Stimulated activated CD4-positive, alpha-beta T cell treated with anti-CD3 and anti-CD28 coated beads, TNF-alpha, amount 100 ng/mL, for 24 hours (primary cell): ENCODE measurements at places on chromosomes 2 and 18.

DNA sequence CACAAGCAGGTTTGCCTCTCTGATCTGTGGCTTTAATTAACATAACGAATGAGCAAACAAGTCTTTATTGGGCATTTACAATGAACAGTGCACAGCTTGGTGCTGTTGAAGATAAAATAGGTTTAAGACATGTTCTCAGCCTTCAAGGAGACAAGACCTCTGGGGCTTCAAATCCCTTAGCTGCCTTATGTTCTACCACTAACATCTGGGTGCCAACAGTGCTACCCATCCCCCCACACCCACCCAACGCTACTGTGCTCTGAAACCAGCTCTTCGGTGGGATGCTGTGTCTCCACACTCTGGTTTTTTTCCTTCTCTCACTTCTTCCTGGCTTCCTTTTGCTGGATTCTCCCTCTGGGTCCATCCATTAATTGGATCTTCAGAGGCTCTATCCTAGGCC is 14.1 kb upstream of the B3GNT2 start:
- DNase-seq: no peak

GRCh38 chr2:146771531-146771930 is 1073.3 kb upstream of the ACVR2A start:
- no peak for DNase-seq

DNA sequence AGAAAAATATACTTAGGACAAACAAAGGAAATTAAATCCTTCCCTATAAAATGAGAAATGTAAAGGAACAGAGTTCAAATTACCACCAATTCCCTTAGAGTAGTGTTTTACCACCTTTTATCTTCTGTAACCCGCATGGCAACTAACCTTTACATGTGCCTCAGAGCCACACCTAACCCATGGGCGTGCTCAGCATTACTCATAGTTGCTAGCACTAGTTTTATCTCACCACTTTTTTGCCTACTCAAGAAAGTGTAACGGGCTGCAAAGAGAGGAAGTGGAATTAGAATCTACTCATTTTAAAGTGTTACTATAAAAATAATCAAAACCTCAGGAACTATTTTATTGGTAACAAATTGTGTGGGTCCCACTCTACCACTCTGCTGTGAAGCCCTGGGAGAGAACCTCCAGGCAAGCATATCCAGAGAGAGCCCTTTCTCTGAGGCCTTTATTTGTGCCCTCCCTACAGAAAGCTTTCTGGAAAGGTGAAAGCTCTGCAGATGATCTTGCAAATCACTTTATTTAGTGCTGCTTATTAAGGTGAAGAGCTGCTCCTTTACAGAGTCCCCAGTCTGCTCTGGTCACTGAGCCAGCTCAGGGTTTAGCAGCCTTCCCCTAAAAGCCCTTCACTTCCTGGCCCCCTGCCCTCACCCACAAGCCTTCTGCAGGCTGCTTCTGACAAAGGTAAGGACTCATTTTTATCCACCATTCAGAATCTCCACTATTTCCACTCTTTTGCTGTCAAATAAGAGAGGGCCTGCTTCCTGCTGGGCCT is 98.8 kb downstream of the TRABD2A start:
- DNase-seq: peak; percentile 50

DNA sequence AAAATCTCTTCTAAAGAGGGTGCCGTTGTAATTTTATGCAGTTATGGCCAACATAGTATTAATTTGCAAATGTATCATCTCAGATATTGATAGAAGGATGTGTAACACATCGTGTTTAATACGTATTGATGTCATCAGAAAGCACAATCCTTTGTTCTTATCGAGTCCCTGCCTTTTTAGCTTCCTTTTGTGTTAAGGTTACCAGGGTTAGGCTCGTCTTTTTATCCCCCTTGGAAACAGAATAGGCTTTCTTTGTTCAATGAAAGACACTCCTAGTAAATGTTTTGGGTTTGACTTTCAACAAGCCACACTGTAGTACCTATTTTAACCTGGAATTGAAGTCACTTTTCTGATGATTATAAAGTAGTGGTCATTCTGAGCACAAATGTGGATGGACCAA is 136.2 kb downstream of the WDR7 start:
- DNase-seq: no peak

- no peak for DNase-seq
These were observed 154.8 kb downstream of the MBP start for GRCh38 chr18:76977684-76978232.

DNA sequence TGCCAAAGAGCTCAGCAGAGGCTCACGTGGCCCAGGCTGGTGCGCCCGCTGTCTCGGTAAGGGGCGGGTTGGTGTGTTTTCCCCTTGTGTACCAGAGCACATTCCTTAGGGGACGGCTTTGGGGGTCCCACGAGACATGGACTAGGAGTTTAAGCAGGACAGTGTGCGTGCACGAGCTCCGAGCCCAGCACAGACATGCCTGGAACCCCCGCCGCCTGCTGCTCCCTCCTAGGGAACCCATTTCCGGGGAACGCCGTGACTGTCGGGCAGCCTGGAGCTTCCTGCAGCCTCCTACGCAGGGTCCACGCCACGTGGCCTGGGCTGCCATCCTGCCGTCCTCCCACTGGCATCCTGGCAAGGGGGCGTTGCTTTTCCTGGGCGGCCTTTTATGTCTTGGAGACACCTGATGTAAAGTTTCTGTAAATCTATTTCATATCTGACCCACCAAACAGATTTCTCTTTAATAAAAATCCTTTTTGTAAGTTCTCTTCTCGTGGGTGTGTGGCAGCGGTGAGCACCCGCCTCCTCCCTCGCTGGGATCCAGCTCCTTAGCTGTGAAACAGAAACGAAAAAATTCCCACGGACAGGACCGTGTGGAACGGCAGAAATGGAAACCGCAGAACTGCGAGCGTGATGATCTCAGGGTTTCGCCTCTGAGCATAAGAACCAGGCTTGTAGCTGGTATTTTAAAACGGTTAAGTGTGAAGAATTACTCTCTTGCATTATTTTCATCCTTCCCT is 43.5 kb upstream of the KCNG2 start:
- DNase-seq: no peak

DNA sequence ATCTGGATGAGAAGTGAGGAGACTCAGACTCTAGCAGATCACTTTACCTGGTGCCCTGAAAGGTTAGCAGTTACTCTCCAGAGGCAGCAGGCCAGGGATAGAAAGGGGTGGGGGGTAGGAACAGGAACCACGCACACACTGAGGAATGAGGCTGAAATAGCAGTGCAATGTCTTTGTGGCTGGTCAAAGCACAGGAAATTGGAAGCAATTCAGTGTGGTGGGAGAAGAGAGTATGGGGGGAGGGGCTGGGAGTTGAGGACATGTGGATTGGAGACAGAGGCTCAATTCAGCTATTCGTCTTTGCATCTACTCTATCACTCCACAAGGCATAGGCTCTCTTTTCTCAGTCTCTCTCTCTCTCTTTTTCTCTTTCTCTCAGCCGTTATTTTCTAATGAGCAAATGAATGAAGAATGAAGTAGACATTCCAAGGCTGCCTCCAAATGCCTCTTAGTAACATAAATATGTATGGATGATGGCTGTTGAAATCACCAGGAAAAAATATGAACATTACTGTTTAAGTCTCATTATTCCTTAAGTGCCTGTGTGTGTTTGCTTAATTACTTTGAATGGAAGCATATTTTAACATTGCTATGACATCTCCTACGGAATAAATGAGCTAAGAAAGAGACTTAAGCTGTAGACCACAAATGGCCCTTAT is 979.4 kb downstream of the TSN start:
- no peak for DNase-seq

- no peak for DNase-seq
These were observed 237.9 kb downstream of the BABAM2 start for GRCh38 chr2:28128281-28128950.

GRCh38 chr2:121228521-121228920 is 56.5 kb downstream of the TFCP2L1 start:
- no peak for DNase-seq

- DNase-seq: no peak
These were observed 2.3 kb downstream of the PIKFYVE start for GRCh38 chr2:208268156-208268952.

DNA sequence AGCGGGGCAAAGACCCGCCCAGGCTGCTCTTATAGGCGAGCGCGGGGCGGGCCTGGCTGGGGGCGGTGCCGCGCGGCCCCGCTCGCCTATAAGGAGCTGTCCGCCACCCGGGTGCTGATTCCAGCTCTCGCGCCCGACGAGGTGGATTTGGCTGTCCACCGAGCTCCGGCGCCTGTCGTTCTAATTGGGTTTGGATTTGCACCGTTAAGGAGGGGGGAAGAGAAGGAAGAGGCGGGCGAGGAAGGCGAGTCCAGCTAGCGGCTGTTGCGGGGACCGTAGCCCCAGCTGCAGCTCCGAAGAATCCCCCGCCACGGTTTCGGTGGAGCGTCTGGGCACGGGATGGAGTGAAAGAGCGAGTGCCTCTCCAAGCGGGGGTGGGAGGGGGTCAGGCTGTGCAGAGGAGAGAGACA is at the start of gene CNTNAP5:
CNTNAP5 (plus strand) TSS at position 117 of the 410 bp plus-strand sequence. CDS start 364 bp downstream, outside the sequence.
- no peak for DNase-seq

- no peak for DNase-seq
These were observed 202.5 kb upstream of the RBMS1 start for GRCh38 chr2:160696087-160696452.

GRCh38 chr2:9112079-9112721 is 94.4 kb upstream of the ASAP2 start:
- DNase-seq: no peak

DNA sequence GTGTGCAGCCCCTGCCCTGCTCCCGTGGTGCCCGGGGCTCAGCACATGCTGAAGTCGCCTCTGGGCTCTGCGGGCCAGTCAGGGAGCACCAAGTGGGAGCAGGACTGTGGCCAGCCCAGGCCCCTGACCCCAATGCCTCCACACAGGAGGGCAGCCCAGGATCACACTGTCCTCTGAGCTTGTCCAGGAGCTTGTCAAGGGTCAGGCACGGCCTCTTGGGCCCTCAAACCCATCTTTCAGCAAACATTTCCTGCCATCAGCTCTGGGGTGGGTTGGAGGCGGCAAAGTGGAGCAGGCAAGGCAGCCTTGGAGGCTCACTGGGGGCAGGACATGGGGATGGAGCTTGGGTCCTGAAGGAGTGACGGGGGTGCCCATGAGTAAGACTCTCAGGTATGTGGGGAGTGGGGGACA is 10.3 kb downstream of the SNED1 start:
- DNase-seq: no peak

DNA sequence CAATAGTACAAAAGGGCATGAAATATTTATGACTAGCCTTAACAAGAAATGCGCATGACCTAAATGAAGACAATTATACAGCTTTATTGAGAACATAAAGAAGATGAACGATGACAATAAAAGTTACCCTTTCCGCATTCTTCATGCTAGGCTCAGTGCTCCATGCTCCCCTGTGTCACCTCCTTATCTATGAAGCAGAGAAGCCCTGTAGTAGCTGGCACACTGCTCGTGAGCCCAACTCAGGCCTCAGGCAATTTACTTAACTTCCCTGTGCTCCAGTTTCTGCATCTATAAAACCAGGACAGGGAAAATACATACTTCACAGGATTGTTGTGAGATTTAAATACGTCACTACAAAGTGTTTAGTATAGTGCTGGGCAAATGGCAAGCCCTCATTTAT is 34.5 kb upstream of the NABP1 start:
- no peak for DNase-seq

DNA sequence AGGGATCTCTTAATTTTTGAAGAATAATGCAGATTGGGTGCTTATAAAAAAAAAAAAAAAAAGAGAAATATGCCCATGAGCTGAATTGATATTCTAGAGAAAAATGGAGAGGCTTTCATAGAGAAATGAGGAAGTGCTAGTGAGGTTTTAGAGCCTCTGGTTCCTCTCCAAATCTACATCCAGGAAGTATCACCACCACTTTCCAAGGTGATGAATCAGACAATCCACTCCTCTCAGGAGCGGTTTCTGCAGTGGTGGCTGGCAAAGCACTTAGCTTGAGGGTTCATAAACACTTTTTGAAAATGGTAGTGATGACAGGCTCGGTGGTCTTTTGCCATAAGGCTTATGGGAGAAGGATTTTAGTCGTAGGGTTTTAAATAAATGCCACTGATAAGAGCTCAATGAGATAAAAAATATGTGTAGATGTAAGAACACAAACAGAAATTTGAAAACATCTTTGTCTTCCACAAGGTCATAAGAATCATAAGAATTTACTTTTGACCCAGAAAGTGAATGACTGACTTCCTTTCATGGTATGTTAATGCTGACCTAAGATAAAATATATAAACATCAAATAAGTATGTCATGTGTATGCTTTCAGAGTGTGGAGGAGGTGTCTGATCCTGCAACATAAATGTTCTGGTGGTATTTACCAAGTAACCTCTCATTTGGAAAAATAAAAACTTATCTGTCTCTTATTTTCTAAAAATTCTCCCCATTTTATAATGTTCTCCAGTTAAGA is 42.1 kb upstream of the DSG1 start:
- DNase-seq: no peak

- DNase-seq: no peak
These were observed 37.5 kb downstream of the UXS1 start for GRCh38 chr2:106156305-106157296.

- DNase-seq: no peak
These were observed 100.8 kb upstream of the TFPI start for GRCh38 chr2:187655001-187655400.

DNA sequence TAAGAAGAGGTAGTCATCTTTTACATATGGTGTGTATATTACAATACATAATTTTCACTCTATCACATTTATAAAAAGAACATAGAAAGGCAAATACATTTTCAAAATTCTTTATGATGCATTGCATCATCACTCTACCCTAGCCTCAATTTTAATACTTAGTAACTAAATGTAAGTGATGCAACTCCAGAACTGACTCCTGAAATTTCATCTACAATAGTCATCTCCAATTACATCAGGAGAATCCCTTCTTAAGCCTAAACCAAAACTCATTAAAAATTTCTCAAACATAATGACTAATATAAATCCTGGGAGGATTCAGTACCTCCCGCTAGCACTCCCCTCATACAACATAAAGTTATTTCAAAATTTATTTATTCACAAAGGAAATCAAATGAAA is 15.9 kb downstream of the TMX3 start:
- no peak for DNase-seq

- no peak for DNase-seq
These were observed 109.7 kb upstream of the ZNF236 start for GRCh38 chr18:76712511-76713140.

DNA sequence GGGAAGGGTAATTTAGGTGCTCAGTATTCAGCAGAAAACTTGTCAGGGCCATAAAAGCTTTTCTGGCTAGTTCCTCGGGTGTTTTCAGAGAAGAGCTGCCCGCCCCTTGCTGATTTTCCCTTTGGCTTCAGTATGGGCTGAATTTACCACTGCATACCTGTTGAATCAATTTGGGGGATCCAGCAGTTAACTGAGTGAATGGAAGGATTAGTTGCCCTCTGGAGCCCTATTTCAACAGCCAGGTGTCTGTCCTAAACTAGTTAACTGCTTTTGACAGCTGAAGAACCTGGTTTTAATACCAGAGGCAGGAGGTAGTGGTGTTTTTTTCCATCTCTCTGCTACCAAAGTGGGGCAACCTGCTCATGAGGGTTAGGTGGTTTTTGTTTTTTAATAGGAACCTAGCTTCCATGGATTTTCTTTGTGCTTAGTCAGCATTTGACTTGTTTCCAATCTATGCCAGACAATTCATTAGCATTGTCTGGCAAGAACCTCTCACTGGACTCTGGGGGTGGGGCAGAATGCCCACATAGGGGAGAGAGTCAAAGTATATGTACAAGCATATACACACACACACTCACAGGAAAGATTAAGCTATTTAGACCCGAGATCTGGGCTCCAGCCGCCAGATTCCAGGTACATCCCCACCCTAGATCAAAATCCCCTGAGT is 166.5 kb upstream of the SIX3 start:
- no peak for DNase-seq

GRCh38 chr18:59383851-59384250 is 24.8 kb upstream of the LMAN1 start:
- no peak for DNase-seq

GRCh38 chr2:38037757-38038621 is 38.0 kb downstream of the CYP1B1 start:
- peak; percentile 15 for DNase-seq
